ENCODE measurements at places on chromosomes 7 and 10. TPM values are rescaled to one million over a fixed set of nuclear protein-coding genes. Genes with fewer than 3 reads are reported as not detected.

DNA sequence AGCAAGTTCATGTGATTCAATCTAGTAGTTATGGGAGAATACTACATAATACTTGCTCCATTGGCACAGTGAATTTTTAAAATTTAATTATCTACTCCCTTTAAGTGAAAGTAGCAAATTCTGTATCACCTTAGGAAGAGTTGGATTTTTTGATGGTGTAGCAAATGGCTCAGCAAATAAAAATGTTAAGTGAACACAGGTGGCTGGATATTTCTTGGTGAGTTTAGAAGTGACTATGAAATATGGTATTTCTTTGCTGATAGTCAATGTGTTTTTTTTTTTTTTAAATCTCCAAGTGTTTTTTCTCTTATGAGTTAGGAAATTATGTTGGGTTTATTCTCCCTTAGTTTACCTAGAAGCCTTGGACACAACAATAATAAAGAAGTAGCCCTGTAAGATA is 67.8 kb downstream of the CREM start:
- H3K27ac ChIP-seq: no peak overlapping the region
- no peak overlapping the region for H3K4me3 ChIP-seq
- DNase-seq: no peak
- H3K27me3 ChIP-seq: no peaks in the 10 kb centered on the region
- H3K36me3 ChIP-seq: no peaks in the 10 kb centered on the region

DNA sequence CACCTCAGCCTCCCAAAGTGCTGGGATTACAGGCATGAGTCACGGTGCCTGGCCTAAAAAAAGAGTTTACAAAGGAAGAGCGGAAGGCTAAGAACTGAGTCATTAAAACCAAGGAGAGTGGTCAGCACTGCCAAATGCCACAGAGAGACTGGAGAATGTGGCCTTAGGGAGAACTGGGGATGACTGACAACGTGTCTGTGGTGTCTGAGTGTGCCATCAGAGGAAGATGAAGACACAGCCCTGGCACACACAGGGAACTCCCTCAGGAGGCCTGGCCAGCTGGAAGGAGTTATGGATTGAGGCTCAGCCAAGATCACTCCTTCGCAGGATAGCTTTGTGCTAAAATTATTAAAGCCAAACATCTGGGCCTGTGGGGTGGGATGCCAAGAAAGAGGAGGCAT is 3.9 kb upstream of the INA start:
- H3K27me3 ChIP-seq: peaks cover 41% of the 10 kb centered on the region
- H3K27ac ChIP-seq: no peak overlapping the region

UCN3 gene
- polyA plus RNA-seq: 11.4 TPM

SMURF1 gene
- 14.5 TPM for polyA plus RNA-seq

GRCh38 chr7:80044796-80045195 is 89.8 kb upstream of the GNAI1 start:
- H3K4me3 ChIP-seq: no peak overlapping the region
- no peaks in the 10 kb centered on the region for H3K36me3 ChIP-seq
- H3K27me3 ChIP-seq: no peaks in the 10 kb centered on the region
- no peaks in the 10 kb centered on the region for H3K4me1 ChIP-seq
- DNase-seq: no peak

DMTF1 gene
- 151 TPM for polyA plus RNA-seq

GRCh38 chr7:17147409-17147808 is 151.0 kb upstream of the AHR start:
- DNase-seq: no peak
- H3K27ac ChIP-seq: no peak overlapping the region
- H3K4me3 ChIP-seq: no peak overlapping the region

GRCh38 chr10:22541900-22542299 is 172.5 kb downstream of the PIP4K2A start:
- no peak for DNase-seq
- H3K36me3 ChIP-seq: peaks cover 35% of the 10 kb centered on the region
- H3K27me3 ChIP-seq: no peaks in the 10 kb centered on the region
- no peak overlapping the region for H3K4me3 ChIP-seq

GRCh38 chr7:1124816-1125602 is 35.0 kb downstream of the ZFAND2A start:
- DNase-seq: no peak
- no peak overlapping the region for H3K4me3 ChIP-seq
- H3K36me3 ChIP-seq: peaks cover 15% of the 10 kb centered on the region
- no peak overlapping the region for H3K27ac ChIP-seq
- peaks cover 7% of the 10 kb centered on the region for H3K4me1 ChIP-seq

LYZL2 gene
- polyA plus RNA-seq: not detected

FAM180A gene
- polyA plus RNA-seq: not detected

GRID2IP gene
- polyA plus RNA-seq: 0.88 TPM

EBLN1 gene
- polyA plus RNA-seq: not detected

TMEM213 gene
- 0.01 TPM for polyA plus RNA-seq

- no peak overlapping the region for H3K27ac ChIP-seq
- peaks cover 3% of the 10 kb centered on the region for H3K36me3 ChIP-seq
- peak; percentile 9 for DNase-seq
- no peak overlapping the region for H3K4me3 ChIP-seq
- H3K27me3 ChIP-seq: no peaks in the 10 kb centered on the region
Observed at GRCh38 chr10:102872163-102872562, 2.9 kb downstream of the AS3MT start.

DNA sequence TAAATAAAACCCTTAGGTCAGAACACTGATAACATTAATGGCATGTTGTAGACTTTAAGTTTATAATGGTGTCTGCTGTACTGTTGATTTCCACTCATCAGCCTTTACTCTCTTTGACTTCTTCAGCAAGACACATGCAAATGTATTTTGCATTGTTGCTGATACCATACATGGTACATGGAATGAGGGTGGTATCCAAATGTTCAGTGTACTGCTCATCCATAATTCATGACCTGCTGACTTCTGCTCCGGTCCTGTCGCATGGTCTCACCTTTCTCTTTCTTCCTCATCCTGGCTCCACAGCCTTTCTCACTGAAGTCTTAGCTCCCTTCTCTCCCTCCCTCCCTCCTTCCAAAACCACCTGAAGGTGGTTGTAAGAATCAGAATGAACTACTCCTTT is 4.7 kb upstream of the CUBN start:
- no peaks in the 10 kb centered on the region for H3K27me3 ChIP-seq
- DNase-seq: no peak
- no peaks in the 10 kb centered on the region for H3K36me3 ChIP-seq
- no peak overlapping the region for H3K27ac ChIP-seq
- H3K4me3 ChIP-seq: no peak overlapping the region
